Stimulated activated CD4-positive, alpha-beta T cell treated with anti-CD3 and anti-CD28 coated beads, TNF-alpha, amount 100 ng/mL, for 48 hours (primary cell): ENCODE measurements at places on chromosomes 3 and 15.

GRCh38 chr3:127173516-127174166, 19.3 kb upstream of the PRR23E start:
- no peak for DNase-seq

- no peak for DNase-seq
These were observed 1234.7 kb downstream of the NSUN3 start for GRCh38 chr3:95297581-95297980.

DNA sequence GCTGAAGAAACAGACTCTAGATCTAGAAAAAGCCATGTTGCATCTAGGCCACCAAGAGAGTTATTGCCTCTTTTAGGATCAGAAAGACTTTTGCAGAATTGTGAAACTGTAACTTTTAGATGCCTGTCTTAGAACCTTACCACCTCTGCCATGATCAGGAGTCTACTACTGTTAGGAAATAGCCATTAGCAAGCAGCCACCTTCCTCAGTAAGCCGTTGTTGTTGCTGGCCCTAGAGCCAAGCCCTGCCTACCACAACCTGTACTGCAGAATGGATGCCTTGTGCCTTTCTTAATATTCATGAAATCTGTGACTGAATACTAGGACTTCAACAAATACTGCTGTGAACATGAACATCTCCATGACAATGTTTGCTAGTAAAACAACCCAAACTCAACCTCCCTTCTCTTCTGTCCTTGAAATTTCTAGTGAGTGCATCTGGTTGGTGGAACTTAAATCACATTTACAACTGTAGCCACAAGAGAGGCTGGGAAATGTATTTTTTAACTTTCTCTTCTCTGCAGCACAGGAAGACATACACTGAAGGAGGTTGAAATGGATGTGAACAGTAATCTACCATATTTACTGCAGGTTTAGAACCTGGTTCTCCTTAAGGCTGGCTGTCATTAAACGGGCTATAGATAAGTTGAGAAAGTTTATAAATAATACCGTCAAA, 20.7 kb downstream of the RASA2 start:
- DNase-seq, result no peak

GRCh38 chr3:44772099-44772442, 10.5 kb downstream of the KIF15 start:
- DNase-seq, result no peak

DNA sequence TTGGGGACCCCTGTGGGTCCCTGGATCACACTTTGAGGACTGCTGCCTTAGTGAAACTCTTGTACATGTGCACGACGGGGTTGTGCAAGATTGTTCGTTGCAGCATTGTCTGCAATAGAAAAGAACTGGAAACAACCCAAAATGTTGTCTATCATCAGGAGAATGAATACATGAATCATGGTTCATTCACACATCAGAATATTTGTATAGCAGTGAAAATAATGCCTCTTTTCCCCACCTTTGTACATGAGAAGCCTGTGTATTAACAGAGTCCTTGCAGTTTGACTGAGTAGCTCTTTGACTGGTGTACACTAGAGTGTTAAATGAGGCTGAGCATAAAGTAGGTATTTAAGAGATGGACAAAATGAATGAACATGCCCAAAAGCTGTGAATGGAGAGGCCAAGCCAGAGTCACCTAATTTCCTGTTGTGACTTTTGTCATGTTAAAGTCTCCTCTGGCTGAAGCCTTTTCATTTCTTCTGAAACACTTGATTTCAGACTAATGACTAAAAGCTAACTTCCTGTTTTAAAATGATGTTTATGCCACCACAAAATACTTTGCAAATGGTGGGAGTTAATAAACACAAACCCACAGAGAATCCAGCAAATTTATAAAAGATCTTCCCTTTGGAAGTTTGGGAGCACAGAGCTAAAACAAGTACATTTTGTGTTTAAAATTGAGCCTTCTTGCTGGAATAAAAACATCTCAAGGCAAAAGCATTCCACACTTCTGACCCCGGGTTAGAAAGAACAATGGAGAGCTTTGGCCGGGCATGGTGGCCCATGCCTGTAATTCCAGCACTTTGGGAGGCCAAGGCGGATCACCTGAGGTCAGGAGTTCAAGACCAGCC, 20.6 kb upstream of the USP3 start:
- DNase-seq, result no peak

GRCh38 chr3:138284079-138284478, 45.6 kb downstream of the NME9 start:
- DNase-seq, result no peak
